ENCODE measurements at places on chromosomes 6 and 20.

DNA sequence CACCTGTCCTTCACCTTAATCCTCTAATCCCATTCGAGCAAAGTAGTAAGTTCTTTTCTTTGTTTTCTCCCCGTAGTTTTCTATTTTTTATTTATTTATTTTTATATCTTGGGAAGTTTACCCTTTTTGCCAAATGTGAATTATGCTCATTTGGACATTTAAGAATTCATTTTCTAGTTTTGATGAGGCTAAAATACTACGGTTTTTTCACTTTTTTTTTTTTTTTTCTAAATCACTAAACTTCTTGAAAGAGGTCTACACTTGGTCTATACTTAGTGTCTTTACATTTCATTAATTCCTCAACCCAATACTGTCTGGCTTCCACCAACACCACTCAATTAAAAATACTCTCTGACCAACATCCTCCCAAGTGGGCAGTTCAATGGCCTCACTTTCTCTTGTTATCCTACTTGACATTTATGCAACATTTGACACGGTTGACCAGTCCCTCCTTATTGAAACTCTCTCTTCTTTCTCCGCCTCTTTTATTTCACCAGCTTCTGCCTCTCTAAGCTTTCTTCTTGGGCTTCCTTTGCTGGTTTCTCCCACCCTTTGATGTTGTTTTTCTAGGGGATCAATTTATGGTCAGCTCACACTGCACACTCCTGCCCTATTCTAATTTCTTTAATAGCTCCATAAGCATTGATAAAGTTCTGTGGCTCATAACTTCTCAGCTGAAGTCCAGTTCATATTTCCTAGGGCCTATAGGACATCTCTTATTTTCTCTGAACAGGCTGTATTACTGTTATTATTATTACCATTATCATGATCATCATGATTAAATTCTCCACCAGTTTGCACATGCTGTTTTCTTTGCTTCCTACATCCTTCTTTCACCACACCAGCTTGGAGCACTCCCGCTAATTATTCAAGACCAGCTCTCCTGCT lies 72.6 kb upstream of the CITED2 start:
- no peak for DNase-seq

DNA sequence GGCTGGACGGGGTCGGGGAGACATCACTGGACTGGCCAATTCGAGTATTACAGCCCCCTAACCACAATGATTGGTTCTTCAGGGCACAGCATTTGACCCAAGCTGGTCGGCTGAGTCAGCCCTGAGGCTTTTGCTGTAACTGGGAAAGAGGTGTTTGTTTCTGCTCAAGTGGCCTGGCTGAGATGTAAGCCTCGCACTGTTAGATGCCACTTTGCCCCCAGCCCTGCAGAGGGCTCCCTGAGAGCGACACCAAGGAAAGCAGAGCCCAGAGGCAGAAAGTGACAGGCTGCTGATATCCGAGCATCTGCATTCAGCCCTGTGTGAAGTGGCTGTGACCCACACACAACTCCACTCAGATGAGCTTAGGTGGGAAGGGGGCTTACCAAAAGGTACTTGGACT lies 19.4 kb downstream of the ERGIC3 start:
- DNase-seq: peak; percentile 71

- DNase-seq: no peak
Observed at GRCh38 chr20:17732907-17733521, 33.2 kb downstream of the BANF2 start.

- DNase-seq: no peak
Observed at GRCh38 chr20:34299556-34300255, 3.4 kb downstream of the AHCY start.

DNA sequence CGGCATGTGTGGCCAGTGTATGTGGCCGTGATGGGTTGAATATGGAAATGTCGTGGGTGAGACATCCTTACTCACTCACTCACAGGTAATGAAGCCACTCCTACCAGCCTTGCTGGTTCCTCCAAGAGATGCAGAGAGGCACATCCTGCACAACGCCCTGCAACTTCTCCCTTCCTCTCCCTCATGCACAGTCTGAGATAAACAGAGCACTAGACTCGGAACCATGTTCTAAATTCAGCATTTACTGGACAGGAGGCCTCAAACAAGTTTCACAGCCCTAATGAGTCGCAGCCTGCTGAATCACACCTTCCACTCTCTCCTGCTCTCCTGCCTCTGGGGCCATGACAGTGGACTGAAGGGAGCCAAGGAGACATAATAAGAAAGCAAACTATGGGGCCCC lies 91.2 kb downstream of the ISM1 start:
- no peak for DNase-seq

- no peak for DNase-seq
Observed at GRCh38 chr6:155064303-155064702, 69.2 kb downstream of the TIAM2 start.

- DNase-seq: peak; percentile 55
Observed at GRCh38 chr6:2596222-2596621, 154.5 kb downstream of the MYLK4 start.

DNA sequence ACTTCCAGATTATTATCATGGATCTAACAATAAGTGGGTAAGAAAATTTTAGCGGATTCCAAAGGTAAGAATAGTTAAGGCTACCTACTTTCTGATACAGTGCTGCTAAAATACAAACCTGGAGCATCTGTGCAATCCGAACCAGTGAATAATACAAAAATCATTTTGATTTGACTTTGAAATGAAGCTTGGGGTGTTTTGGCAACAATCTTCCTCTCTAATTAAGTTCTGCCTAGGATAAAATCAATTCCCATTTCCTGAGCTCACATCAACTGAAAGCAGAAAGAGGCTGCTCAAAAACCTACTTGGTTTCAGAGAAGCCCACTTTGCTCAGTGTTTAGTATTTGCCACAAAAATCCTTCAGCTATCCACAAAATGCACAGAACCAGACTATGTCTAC lies 18.7 kb upstream of the SH3BGRL2 start:
- DNase-seq: peak; percentile 46

GRCh38 chr6:78492351-78493017 lies 374.9 kb upstream of the IRAK1BP1 start:
- no peak for DNase-seq

DNA sequence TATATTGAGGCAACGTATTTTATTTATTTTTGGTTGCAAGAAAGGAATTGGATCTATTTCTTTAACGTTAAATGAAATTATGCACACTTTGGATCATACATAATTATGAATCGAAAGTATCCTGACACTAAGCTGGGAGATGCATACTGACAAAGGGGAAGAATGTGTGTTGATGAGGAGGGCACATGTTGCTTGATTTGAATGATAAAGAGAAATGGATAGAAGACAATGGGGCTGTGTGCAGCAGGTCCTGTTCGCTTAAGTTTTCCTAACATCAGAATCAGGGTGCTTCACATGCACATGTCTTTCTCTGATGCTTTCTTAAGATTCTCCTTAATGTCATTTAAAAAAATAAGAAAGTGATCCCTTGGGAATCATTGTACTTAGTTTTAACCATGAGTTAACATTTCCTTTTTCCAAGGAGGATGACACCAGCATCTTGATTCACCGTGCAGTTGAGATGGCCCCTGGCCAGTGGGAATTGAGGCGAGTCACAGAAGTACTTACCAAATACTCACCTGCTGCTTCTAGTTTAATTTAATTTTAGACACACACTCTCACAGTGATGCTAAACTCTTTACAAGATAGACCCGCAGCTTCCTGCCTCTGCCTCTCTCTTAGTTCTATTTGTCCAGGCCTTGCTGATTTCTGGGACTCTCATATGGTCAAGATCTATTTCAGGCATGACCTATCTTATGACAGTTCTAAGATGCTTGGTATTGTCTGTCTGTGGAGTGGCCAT lies 116.5 kb downstream of the CLIC5 start:
- DNase-seq: no peak

DNA sequence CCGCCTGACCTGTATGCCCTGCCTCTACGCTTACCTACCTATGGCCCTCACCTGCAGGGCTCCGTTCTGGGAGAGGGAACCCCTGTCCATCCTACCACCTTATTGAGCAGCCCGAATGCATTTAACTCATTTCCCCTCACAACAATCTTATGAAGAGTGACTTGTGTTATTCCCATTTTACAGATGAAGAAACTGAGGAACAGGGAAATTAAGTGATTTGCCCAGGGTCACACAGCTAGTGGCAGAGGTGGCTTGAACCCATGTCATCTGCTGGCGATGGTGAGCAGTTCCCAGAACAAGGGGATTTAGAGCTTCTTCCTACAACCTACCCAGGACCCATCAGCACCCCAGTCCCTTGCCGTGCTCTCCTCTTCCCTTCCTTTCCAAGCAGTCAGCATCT lies 42.3 kb upstream of the LRFN2 start:
- no peak for DNase-seq

DNA sequence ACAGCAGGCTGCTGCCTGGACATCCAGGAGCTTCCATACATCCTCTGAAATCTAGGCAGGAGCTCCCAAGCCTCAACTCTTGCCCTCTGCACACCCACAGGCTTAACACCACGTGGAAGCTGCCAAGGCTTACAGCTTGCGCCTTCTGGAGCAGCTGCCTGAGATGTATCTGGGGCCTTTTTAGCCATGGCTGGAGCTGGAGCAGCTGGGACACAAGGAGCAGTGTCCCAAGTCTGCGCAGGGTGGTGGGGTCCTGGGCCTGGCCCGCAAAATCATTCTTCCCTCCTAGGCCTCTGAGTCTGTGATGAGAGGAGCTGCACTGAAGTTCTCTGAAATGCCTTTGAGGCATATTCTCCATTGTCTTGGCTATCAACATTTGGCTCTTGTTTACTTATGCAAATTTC lies 255.0 kb downstream of the DLL1 start:
- DNase-seq: no peak

DNA sequence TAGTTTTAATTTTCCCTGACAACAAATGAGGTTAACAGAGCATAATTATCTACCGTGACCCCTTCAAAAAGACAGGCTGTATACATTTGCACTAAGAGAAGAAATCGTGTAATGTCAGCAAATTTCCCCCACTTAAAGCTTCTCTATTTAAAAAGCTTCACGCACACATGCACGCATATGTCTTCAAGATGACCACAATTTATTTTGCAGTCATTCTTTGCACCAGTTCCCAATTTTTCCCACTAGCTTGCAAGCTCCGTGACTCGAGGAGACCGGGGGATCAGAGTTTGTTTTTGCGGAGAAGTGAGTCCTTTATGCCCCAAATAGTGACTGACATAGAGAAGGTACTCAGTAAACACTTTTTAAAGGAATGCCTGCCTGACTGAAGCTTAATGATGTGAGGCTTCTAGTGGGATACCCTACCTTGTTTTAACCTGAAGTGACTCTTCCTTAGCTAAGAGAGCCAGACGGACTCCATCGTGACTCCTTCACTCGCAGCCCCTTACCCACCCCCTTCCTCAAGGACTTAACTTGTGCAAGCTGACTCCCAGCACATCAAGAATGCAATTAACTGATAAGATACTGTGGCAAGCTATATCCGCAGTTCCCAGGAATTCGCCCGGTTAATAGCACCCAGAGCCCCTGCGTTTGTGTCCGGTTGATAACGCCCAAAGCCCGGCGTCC lies 9.3 kb upstream of the NQO2 start:
- DNase-seq: no peak

DNA sequence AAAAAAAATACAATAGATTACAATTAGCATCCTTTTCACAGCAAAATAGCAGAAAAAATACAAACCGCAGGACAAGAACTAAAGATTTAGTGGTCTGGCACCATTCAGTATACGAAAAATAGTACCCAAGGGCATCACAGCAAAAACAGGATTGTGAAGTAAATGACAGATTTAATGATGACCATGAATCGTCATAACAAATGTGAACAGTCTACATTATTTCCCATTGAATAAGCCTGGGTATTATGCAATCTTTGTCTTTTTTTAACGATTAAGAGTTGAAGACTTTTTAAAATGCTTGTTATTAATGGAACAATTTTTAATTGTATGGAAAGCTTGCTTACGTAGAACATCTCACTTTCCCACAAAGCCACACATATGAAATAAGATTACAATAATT lies 432.8 kb downstream of the PKHD1 start:
- no peak for DNase-seq

GRCh38 chr6:36028088-36028876 lies 674 bp downstream of the MAPK14 start:
- peak; percentile 41 for DNase-seq

DNA sequence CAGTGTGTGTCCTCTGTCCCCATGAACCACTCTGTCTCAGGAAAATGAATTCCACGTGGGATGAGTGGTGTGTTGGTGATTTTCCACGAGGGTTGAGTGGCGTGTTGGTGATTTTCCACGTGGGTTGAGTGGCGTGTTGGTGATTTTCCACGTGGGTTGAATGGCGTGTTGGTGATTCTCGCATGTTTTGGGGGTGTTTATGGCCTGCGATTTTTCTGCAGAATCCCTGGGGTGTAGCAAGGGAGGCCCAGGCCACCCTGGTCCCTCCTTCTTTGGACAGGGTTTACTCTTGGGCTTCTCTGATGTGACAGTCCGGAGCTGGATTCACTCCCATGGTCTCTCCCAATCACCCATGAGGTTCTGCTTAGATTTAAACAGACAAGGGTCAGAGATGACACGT lies 90.6 kb upstream of the FRMD1 start:
- DNase-seq: no peak

GRCh38 chr6:107458672-107459282 lies 587 bp downstream of the PDSS2 start:
- DNase-seq: no peak

DNA sequence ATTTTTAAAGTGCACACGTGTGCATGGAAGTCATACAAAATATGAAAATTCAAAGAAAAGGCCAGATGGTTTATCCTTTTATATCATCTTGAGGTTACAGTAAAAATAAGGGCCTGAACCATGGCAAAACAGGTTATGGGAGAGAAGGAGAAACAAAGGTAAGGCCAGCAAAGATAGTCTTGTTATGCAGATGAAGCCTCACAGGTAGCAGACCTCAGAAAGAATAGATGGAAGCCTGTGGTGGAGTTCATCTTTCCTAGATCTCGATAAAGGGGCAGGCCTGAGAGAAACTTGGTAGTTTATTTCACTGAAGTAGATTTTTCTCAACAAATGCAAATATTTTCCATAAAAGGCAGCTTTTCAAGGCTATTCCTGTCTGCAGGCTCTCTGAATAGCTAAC lies 693.8 kb downstream of the KHDRBS2 start:
- no peak for DNase-seq

All from SK-N-SH (cell line).